ENCODE measurements at places on chromosomes 6 and 20. TPM values are rescaled to one million over a fixed set of nuclear protein-coding genes. Genes with fewer than 3 reads are reported as not detected.

The OR12D3 gene
- not detected for total RNA-seq

The ALDH5A1 gene
- 18.1 TPM for total RNA-seq

The BANF2 gene
- total RNA-seq, result not detected

GRCh38 chr20:45742596-45742995 is 20.4 kb downstream of the SPINT4 start:
- H3K36me3 ChIP-seq, result no peaks in the 10 kb centered on the region
- H3K4me1 ChIP-seq, result no peaks in the 10 kb centered on the region
- no peaks in the 10 kb centered on the region for H3K27me3 ChIP-seq
- no peak overlapping the region for H3K4me3 ChIP-seq
- H3K27ac ChIP-seq, result no peak overlapping the region
- DNase-seq, result no peak

DNA sequence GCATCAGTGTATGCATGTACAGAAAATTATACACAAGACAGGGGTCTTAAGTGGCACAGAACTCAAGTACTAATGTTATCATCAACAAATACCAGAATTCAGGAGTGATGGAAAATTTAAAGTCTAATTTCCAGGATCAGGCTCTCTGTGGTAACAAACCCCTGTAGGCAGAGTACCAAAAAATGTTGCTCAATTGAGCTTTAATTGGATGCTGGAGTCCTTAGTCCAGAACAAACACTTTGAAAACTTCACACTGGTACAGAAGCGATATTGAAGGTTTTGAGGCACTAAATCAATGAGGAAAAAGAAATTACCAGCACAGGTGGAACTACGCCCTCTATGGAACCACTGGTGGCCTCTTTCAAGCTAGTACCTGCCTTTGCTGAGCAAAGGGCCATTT is 113.1 kb downstream of the FOXC1 start:
- H3K4me3 ChIP-seq, result no peak overlapping the region
- peaks cover 6% of the 10 kb centered on the region for H3K4me1 ChIP-seq
- no peaks in the 10 kb centered on the region for H3K36me3 ChIP-seq

DNA sequence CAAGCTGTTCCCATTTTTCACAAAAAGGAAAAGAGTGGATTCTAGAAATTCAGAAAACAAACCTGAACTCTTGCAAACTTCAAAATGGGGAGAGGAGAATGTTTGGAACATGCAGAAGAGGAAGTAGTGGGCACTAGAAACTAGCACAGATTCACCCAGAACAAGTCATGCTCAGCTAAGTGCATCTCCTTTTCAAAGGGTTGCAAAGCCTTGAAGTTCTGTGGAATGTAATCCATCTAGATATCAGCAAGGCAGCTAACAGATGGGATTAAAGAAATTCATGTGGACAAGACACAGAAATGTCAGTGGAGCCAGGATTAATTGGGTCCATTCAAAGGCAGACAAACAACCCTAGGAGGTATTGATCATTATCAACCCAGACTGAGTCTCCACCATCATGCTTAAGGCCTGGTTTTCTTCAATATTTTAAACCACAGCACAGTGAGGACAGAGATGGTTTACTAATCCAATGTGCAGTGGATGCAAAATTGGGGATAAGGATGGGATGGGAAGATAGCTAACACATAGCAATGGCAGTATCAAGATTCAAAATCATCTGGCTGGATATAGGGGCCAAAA is 31.3 kb downstream of the KCNK5 start:
- H3K27me3 ChIP-seq, result no peaks in the 10 kb centered on the region
- no peaks in the 10 kb centered on the region for H3K36me3 ChIP-seq
- no peak overlapping the region for H3K4me3 ChIP-seq
- H3K4me1 ChIP-seq, result no peaks in the 10 kb centered on the region

DNA sequence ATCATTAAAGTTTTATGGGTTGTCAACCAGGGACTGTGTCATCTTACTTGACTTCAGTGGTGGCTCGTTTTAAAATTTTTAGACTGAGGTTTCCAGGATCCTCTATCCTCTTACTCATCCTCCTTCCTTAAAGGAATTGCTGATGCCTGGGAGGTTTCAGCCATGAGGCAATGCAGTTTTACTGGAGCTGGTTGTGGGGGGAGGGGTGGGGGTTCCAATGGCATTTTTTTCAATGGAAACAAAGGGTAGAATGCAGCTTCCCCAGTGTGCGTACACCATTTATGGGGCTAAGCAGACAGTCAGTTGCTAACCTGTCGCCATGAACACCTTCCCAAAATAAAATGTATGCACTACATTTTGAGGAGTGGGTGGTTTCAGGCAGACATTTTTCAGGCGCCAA is 88.0 kb downstream of the METTL24 start:
- no peak overlapping the region for H3K4me3 ChIP-seq
- no peak for DNase-seq
- H3K4me1 ChIP-seq, result no peaks in the 10 kb centered on the region
- H3K27me3 ChIP-seq, result no peaks in the 10 kb centered on the region
- no peaks in the 10 kb centered on the region for H3K36me3 ChIP-seq

DNA sequence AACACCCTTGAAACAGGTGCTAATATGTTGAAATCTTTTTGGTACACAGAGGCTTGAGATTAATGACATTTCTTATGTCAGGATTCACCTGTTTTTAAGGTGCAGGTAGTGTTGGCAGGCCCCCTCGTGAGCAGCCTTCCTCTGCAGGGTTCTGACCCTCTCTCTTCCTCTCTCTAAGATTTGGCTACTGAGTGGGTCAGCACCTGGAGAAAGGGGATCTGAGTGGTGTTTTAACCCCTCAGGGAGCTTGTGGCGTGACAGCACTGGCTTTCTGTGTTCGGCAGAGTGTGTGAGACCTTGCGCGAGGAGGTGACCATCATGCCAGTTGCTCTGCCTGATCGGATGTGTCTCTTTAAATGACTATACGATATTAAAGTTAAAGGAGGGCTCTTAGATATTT is 37.1 kb downstream of the HIVEP1 start:
- H3K36me3 ChIP-seq, result no peaks in the 10 kb centered on the region
- no peak overlapping the region for H3K27ac ChIP-seq
- no peaks in the 10 kb centered on the region for H3K4me1 ChIP-seq
- DNase-seq, result no peak
- no peak overlapping the region for H3K4me3 ChIP-seq

DNA sequence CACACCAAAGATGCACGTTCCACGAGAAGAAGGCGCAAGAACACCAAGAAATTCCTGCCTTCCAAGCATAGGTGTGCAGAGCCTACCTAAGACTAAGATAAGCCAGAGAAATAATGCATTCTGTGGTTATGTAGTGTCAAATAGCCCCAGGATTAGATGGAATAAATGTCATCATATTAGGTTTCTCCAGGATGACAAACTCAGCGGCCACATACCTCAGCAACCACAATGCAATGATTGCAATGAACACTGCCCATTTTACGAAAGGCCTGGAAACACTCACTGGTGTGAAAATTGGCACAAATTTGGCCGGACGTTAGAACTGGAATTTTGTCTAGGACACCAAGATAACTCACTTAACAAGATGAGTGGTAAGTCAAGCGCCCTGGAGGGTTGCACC is 129.7 kb downstream of the SLC22A3 start:
- no peak for DNase-seq
- no peak overlapping the region for H3K4me3 ChIP-seq

- no peak for DNase-seq
- no peak overlapping the region for H3K27ac ChIP-seq
- H3K27me3 ChIP-seq, result no peaks in the 10 kb centered on the region
Measured at GRCh38 chr6:133313068-133313467, 71.9 kb downstream of the EYA4 start.

GRCh38 chr6:15776458-15776980 is 113.7 kb upstream of the DTNBP1 start:
- no peaks in the 10 kb centered on the region for H3K27me3 ChIP-seq
- H3K27ac ChIP-seq, result no peak overlapping the region
- DNase-seq, result no peak
- no peaks in the 10 kb centered on the region for H3K4me1 ChIP-seq
- H3K4me3 ChIP-seq, result no peak overlapping the region
- H3K36me3 ChIP-seq, result no peaks in the 10 kb centered on the region

All from heart left ventricle (tissue), 16 donors.